ENCODE measurements at places on chromosomes 6 and 20. TPM values are rescaled to one million over a fixed set of nuclear protein-coding genes. Genes with fewer than 3 reads are reported as not detected.
A peak's percentile ranks its signal among the peaks of the same experiment; 100 is the strongest.

- no peaks in the 10 kb centered on the region for H3K4me1 ChIP-seq
- DNase-seq = no peak
- no peaks in the 10 kb centered on the region for H3K27me3 ChIP-seq
Measured at GRCh38 chr6:35471836-35472345, 3.7 kb downstream of the RPL10A start.

GRCh38 chr6:91476000-91476399 is 889.1 kb upstream of the MAP3K7 start:
- H3K36me3 ChIP-seq = no peaks in the 10 kb centered on the region
- no peaks in the 10 kb centered on the region for H3K4me1 ChIP-seq
- H3K27me3 ChIP-seq = no peaks in the 10 kb centered on the region
- no peak for DNase-seq

- H3K4me1 ChIP-seq = no peaks in the 10 kb centered on the region
- no peaks in the 10 kb centered on the region for H3K36me3 ChIP-seq
- H3K4me3 ChIP-seq = no peak overlapping the region
- no peaks in the 10 kb centered on the region for H3K27me3 ChIP-seq
Measured at GRCh38 chr20:15843777-15844176, 729.5 kb downstream of the KIF16B start.

- no peaks in the 10 kb centered on the region for H3K27me3 ChIP-seq
- no peaks in the 10 kb centered on the region for H3K36me3 ChIP-seq
- no peak overlapping the region for H3K27ac ChIP-seq
- H3K4me1 ChIP-seq = no peaks in the 10 kb centered on the region
- no peak overlapping the region for H3K4me3 ChIP-seq
Measured at GRCh38 chr6:95601133-95601532, 23.8 kb downstream of the MANEA start.

DNA sequence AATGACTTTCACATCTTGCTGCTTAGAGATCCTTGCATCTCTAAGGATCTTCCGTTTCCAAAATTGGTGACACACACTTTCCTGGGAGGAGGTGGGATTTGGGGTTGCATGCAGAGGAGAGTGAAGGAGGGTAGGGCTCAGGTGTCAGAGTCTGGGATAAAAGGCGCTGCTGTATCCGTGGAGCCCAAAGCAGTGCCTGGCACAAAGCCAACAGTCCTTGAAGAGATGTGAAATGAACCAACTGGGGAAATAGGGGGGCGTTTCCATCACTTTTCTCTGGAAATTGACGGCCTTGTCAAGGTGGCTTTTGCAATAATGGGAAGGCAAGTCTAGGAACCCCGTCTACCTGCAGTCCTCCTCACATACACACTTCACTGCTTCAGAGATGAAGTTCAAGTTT is 59.5 kb upstream of the NELFCD start:
- no peaks in the 10 kb centered on the region for H3K4me1 ChIP-seq
- H3K27me3 ChIP-seq = no peaks in the 10 kb centered on the region
- DNase-seq = no peak
- H3K36me3 ChIP-seq = no peaks in the 10 kb centered on the region
- no peak overlapping the region for H3K4me3 ChIP-seq

- H3K27ac ChIP-seq = peak overlapping the region; percentile 34
- H3K4me3 ChIP-seq = no peak overlapping the region
- no peaks in the 10 kb centered on the region for H3K36me3 ChIP-seq
- peak; percentile 68 for DNase-seq
- H3K4me1 ChIP-seq = no peaks in the 10 kb centered on the region
Measured at GRCh38 chr20:49724408-49725223, 10.9 kb upstream of the B4GALT5 start.

- no peaks in the 10 kb centered on the region for H3K4me1 ChIP-seq
- no peak overlapping the region for H3K4me3 ChIP-seq
- H3K27me3 ChIP-seq = no peaks in the 10 kb centered on the region
- no peaks in the 10 kb centered on the region for H3K36me3 ChIP-seq
Measured at GRCh38 chr6:166449641-166450040, 66.9 kb upstream of the MPC1 start.

The SOX18 gene
- 16.7 TPM for total RNA-seq

The SIRPD gene
- not detected for total RNA-seq

The PPP1R16B gene
- total RNA-seq = 7.6 TPM

The ZBTB12 gene
- total RNA-seq = 2.4 TPM

Measured in uterus (tissue), 4 donors.